ENCODE measurements at places on chromosomes 11 and 22.

DNA sequence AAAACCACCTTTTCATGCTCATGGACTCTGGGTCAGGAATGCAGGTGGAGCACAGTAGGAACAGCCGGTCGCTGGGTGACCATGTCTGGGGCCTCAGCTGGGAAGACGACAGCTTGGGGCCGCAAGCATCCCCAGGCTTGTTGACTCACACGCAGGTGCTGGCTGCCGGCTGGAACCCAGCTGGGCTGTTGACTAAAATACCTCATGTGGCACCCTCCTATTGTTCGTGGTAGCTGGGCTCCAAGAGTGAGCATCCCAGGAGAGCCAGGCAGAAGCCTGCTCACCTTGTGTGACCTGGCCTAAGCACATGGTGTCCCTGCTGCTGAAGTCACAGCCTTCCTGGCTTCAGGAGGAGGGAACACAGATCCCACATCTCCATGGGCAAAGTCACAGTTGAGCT lies 9.4 kb downstream of the DPP3 start:
- DNase-seq = no peak

- no peak for DNase-seq
These were observed 10.5 kb downstream of the ELFN2 start for GRCh38 chr22:37416827-37417226.

- no peak for DNase-seq
These were observed 409.4 kb downstream of the METTL15 start for GRCh38 chr11:28517621-28518020.

GRCh38 chr22:40607506-40607905 lies 29.0 kb downstream of the MRTFA start:
- DNase-seq = no peak

DNA sequence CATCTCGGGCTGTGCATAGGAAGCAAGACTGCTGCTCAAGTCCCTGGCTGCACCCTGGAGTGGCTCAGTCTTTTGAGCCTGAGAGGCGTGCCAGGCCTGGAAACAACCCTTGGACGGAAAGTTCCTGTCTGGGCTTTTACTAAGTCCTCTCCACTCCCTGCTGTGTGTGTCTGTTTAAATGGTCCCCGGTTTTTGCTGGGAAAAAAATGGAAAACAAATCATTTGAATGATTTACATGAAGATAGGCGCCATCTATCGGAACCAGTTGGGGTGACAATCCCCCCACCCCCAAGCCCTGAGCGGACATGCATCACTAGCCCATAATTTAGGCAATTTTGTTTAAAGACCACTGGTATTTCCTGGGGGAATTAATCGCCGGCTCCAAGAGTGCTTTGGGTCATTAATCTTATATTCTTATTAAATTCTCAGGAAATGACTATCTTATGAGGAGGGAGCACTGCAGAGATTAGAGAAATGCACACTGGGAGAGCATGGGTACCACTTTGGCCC lies 2.7 kb upstream of the GAB2 start:
- peak; percentile 78 for DNase-seq

GRCh38 chr11:121437018-121437685 lies 15.0 kb upstream of the SORL1 start:
- DNase-seq = no peak

DNA sequence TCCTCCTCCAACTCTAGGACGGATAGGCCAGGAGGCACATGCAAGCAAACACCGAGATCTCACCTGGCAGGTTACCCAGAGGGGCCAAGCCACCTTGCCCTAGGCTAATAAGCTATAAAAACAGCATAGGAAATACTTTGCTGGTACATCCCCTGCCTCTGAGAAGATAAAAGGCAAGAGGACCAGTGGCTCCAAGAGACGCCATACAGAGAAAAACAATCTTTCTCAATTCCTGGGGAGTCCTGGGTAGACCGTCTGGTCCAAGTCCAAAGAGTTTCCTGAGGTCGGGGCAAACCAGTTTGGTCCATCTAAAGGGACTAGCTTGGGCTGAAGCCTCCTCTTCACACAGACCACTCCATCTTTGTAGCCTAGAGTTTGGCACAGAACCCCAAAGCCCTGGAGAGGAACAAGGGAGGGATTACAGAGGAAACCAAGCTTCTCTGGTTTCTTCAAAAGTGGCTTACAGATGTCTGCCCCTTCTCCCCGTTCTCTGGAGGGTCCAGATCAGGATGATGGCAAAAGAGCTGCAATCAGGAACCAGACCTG lies 40.4 kb downstream of the NUMA1 start:
- no peak for DNase-seq

DNA sequence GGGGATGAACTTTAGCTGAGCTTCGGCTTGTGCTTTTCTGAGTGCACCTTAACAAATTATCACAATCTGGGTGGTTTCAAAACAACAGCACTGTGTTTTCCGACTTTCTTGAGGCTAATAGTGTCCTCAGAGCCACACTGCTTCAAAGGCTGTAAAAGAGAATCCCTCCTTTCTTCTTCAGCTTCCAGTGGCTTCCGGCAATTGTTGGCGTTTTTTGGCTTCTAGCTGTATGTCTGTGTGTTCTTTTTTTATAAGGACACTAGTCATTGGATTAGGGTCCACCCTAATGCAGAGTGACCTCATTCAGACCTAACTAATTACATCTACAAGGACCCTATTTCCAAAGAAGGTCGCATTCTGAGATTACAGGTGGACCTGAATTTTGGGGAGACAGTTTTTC lies 30.6 kb downstream of the KIAA1671 start:
- no peak for DNase-seq

GRCh38 chr11:3225826-3226750 lies 6.1 kb downstream of the MRGPRE start:
- no peak for DNase-seq

- DNase-seq = no peak
These were observed 17.1 kb downstream of the TTC12 start for GRCh38 chr11:113331441-113331840.

DNA sequence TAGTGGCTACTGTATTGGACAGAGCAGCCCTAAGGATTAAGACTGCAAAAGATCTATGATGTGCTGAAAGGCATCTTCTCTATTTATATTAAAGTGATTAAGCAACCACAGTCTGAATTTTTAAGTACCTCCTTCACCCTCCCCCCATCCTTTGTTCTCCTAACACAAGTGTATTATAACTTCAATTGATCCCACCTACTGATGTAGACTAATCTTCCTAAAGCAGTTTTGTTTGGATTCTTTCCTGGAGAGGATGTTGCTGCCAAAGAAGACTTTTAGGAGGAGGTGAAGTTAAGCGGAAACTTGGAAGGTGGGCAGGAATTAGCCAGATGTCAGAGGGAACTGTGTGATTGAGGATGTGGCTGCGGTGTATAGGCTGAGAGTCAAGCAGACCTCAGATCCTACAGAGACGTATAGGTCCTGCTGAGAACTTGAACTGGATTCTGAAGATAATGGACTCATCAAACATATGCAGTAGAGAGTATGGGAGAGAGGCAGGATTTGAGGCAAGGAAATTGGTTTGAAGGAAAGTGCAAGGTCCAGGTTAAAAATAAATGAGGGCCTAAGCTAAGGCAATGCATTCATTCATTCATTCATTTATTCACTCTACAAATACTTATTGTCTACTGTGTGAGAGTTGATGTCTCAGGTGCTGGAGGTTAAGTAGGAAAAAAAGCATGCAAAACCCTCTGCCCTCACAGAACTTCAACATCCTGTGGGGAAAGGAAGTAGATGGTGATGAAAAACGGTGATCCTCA lies 5.2 kb upstream of the RASSF10 start:
- no peak for DNase-seq

DNA sequence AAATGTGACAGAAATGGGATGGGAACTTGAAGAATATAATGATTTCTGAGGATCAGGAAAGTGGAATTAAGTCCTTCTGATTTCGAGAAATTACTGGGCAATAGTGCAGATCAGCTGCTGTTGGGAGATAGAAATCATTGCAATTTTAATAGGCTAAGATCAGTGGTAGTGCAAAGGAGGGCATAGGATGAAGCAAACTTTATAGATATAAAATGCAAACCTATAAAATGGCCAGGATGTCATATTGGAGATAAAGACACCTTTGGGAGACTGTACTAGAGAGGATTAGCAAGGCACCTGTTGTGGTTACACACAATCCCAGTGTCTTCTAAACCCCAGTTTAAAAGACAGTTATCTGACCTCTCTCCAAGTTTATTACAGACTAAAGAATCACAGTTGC lies 6.5 kb upstream of the MS4A7 start:
- DNase-seq = no peak

GRCh38 chr11:78189174-78189724 lies 530 bp downstream of the USP35 start:
- DNase-seq = no peak

GRCh38 chr11:68432874-68433273 lies 27.7 kb upstream of the PPP6R3 start:
- DNase-seq = no peak

GRCh38 chr22:19525116-19525660 lies 978 bp upstream of the CLDN5 start:
- DNase-seq = no peak

GRCh38 chr11:131146827-131147490 lies 223.5 kb upstream of the NTM start:
- DNase-seq = no peak

DNA sequence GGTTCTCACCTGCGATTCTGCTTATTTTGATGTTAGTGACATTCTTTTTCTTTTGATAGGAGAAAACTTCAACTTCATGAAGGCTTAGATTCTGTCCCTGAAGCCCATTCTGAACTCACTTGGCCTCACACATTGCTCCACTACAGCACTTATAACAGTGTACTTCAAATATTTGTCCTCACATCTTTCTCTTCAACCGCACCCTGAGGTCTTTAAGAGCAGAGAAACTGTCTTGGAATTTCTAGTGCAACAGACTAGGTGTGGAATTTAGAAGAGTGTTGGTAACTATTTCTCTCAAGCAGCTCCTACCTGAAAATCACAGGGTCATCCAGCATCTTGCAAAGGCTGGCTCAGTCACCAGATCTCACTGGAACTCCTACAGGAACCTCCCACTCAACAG lies 7.8 kb downstream of the MRGPRX3 start:
- DNase-seq = no peak

- DNase-seq = no peak
These were observed 202.3 kb downstream of the DSCAML1 start for GRCh38 chr11:117594721-117595120.

- no peak for DNase-seq
These were observed 164.6 kb downstream of the ST3GAL4 start for GRCh38 chr11:126519764-126520734.

GRCh38 chr11:454801-455565 lies 4.9 kb downstream of the PTDSS2 start:
- no peak for DNase-seq

GRCh38 chr11:131464461-131464860 lies 94.0 kb downstream of the NTM start:
- no peak for DNase-seq

DNA sequence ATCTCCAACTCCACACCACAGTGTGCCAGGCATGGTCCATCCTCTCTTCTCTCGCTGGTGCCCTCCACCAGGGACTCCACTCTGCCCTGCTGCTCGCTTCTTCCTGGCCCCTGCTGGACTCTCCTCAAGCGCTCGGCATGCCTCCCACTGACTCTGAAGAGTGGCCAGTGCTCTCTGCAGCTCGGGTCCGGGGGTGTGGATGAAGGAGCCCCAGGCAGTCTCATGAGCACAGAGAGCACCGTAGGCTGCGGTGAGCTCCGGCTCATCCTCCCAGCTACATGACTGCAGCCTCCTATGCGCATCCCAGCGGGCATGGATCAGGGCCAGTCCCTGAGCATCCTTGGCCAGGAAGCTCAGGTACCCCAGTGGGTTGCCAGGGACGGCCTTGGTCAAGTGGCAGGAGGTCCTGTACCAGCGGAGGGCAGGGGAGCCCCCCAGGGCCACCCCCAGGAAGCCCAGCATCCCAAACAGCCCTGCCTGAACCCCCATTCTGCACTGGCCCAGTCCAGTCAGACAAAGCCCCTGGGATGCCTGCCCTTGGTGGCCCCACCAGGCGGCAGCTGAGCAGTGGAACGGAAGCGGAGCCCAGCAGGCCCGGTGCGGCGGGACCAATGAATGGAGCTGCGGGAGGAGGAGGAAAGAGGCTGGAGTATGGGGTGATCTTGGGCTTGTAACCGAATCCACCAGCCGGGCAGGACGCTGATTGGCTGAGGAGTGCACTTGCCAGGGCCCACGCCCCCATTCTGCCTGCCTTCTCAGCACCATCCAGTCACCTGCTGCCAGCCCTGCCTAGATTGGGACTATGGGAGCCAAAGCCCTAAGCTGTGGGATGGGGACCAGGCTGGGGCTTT lies at the start of gene PLA2G3:
TSS of gene PLA2G3 (minus strand) at position 643 of the 851 bp plus-strand sequence. CDS start at position 489, 154 bp downstream.
- DNase-seq = no peak

- no peak for DNase-seq
These were observed 82.4 kb downstream of the FAT3 start for GRCh38 chr11:92306966-92307510.

DNA sequence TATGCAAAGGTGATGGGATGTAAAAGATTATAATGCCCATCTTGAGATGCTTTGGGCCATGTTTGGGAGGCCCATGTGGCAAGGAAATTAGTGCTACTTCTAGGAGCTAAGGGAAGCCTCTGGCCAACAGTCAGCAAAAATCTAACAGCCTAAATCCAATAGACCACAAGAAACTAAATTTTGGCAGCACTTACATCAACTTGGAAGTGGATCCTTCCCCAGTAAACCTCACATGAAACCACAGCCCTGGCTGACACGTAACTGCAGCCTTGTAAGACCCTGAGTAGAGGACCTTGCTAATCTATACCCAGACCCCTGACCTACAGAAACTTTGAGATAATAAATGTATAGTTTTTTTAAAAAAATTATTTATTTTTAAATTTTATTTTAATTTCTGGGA lies 13.1 kb upstream of the GRK3 start:
- DNase-seq = no peak

- no peak for DNase-seq
These were observed 10.7 kb upstream of the FAM118A start for GRCh38 chr22:45298934-45299505.

DNA sequence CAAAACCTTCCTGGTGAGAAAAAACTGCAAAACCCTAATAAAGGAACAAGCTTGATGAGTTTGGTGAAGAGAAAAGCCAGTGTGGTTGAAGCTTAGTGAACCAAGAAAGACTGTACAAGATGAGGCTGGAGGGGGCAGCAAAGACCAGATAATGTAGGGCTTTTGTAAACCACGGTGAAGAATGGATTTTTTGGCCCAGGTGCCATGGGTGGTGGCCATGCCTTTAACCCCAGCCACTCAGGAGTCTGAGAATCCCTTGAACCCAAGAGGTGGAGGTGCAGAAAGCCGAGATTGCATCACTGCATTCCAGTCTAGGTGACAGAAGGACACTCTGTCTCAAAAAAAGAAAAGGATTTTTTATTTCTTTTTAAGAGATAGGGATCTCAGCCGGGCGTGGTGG lies 5.0 kb upstream of the ZDHHC5 start:
- no peak for DNase-seq

DNA sequence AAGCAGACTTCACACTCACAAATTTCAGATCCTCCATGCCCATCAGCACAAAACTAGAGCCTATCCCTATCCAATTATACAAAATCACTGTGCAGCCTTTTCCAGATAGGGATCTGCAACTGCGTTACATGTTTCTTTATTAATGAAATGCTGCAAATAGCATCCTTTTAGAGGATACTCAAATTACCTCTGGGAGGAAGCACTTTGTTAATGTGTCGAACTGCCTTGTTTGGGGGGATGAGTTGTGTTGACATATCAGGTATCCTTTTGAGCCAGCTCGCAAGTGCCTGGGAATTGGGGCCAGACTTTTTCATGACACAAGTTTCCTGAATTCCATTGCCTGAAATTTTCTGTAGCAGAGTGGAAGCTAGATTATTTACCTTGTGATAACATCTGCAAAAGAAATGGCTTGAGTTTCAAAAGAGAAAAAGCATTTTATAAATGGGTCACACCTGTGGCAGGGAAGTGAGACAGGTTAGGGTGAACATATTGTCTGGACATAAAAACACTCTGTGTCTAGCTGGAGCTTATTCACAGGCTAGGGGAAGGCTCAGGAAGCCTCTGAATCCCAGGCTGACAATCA lies 299.1 kb upstream of the MTNR1B start:
- no peak for DNase-seq

- no peak for DNase-seq
These were observed 247.5 kb upstream of the ZBED5 start for GRCh38 chr11:11105361-11105760.
